Activated CD4-positive, alpha-beta T cell treated with anti-CD3 and anti-CD28 coated beads, Interleukin-2, amount 10 ng/mL, durations not matched to agents 7 days and 5 days (primary cell): ENCODE measurements at places on chromosomes 3 and 15. TPM values are rescaled to one million over a fixed set of nuclear protein-coding genes. Genes with fewer than 3 reads are reported as not detected.

Gene IL1RAP
- total RNA-seq = 7.2 TPM

Gene NAALADL2
- total RNA-seq = not detected

Gene SNX22
- total RNA-seq = 0.60 TPM

DNA sequence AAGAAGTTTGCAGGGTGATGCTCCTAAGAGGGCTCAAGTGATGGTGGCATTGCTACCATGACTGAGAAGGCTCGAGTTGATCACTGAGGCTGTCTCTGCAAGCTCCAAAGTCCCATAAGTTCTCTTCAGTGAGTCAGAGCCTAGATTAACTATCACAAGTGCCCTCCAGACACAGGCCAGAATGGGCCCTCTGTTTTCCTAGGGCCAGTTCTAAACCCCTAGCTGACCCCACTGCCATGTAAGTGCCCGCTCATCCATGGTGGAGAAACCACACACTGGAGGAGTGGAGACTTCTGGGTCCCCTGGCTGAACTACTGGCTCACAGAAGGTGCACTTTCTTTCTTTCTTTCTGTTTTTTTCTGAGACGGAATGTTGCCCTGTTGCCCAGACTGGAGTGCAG, 87.6 kb upstream of the WNT5A start:
- DNase-seq = no peak

- peak; percentile 77 for DNase-seq
Measured at GRCh38 chr15:45205192-45205591, 17.4 kb upstream of the SHF start.

- DNase-seq = no peak
Measured at GRCh38 chr15:93073465-93073952, 15.5 kb downstream of the RGMA start.

- DNase-seq = peak; percentile 14
Measured at GRCh38 chr15:70435369-70435768, 328.0 kb downstream of the UACA start.

DNA sequence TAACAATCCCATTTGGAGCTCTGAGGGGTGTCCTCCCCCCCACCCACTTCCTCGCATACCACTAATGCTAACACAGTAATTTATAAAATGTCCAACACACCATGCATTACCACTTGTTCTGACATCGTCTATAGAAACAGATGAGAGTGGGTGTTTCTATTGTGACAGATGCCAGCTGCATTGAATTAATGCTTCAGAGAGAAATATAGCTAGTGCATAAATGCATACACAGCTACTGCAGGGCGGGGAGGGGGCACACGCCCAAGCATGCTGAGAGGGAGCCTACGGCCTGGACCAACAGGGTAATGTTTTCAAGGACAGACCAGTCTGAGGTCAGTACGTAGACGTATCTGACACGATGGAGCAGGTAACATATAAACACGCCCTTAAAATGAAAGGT, 106.0 kb upstream of the FEZF2 start:
- DNase-seq = no peak

DNA sequence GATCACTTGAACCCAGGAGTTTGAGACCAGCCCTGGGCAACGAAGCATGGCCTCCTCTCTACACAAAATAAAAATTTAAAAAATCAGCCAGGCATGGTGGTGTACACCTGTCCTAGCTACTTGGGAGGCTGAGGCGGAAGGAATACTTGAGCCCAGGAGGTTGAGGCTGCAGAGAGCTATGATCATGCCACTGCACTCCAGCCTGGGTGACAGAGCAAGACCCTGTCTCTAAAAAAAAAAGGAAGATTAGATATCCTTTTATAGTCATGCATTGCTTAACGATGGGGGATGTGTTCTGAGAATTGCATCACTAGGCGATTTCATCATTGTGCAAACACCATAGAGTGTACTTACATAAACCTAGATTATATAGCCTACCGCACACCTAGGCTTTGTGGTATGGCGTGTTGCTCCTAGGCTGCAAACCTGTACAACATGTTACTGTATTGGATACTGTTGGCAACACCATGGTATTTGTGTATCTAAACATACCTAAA, 12.6 kb downstream of the ALAS1 start:
- DNase-seq = no peak

DNA sequence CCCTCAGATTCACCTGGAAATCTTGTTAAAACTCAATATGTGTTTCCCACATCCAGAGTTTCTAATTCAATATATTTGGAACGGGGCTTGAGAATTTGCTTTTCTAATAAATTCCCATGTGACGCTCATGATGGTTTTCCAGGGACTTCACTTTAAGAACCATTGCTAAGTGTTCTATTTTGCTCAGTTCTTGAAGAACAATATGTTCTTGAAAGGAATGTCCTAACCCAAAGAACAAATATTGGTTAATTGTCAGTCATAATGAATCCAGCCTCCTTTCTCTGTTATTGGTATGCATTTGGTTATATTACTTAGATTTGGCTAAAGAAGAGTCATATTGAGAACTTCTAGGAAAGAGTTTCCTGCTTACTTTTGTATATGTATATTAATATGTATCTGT, 4.4 kb upstream of the PLSCR2 start:
- DNase-seq = no peak
